Umbilical cord (tissue), 2 donors: ENCODE measurements at places on chromosomes 12 and 14.
A peak's percentile ranks its signal among the peaks of the same experiment; 100 is the strongest.

- DNase-seq: no peak
Measured at GRCh38 chr12:49626169-49626835, 2.9 kb downstream of the PRPF40B start.

GRCh38 chr14:87567618-87568295, 425.2 kb downstream of the GALC start:
- DNase-seq: peak; percentile 43

DNA sequence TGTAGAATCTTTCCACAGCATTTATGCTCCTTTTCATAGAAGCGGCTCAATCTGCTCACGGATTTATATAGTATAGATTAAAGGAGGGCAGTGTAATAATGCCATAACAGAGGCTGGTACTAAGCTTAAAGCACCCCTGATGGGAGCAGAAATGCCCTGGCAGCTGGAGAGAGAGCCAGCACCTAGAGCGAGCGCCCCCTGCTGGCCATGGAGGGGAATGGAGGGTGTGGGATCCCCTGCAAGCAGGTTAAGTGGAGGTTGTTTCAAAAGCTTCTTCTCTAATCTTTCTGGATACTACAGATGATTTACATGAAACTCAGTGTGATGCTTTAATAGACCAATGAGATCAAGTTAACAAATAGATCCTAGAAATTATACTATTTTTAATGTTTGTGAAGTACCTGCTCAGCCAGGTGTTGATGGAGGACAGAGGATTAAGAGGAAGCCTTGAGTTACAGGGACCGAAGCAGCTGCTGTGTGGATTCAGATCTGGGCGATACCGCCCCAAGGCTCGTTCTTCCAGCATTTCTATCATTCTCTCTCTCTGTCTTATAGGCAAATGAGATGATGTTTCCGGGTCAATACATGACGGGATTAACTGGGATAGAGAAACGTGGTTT, 1519.3 kb upstream of the TMEM132C start:
- DNase-seq: peak; percentile 1

- no peak for DNase-seq
Measured at GRCh38 chr12:50988051-50988450, 35.7 kb downstream of the HIGD1C start.

DNA sequence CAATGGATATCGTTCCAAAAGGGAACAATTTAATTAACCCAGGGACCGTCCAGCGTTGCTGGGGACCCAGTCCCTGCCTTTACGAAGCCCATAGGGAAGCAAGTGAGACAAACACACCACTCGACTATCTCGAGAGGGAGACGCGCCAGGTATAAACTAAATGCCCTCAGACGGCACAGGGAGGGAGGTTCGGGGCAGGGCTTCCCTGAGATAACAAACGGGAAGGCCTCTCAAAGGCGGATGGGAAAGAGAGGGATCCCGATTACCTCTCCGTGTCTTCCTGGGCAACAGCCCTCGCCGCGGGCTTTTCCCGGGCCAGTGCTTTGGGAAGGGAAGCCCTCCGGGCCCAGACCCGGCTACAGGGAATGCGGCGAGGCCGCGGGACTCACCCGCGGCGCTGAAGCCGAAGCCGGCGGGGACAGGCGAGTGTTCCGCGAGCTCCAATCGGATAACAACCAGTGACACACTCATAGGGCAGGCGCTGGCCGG, 390 bp downstream of the BRAP start:
- no peak for DNase-seq
